ENCODE measurements at places on chromosomes 3 and 15.

DNA sequence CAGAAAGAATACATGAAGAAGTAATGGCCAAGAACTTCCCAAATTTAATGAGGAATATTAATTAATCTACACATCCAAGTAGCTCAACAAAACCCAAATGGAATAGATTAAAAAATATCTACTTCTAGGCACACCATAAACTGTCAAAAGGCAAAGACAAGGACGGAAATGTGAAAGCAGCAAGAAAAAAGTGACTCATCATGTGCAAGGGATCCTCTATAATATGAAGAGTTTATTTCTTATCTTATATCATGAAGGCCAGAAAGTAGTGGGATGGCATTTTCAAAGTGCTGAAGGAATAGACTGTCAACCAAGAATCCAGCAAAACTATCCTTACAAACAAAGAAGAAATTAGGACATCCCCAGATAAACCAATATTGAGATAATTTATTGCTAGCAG is 73.9 kb upstream of the PRICKLE2 start:
- no peak for DNase-seq

GRCh38 chr3:53780806-53781205 is 65.4 kb downstream of the CHDH start:
- DNase-seq, result no peak

GRCh38 chr15:60469893-60470641 is 8.9 kb downstream of the ICE2 start:
- no peak for DNase-seq

DNA sequence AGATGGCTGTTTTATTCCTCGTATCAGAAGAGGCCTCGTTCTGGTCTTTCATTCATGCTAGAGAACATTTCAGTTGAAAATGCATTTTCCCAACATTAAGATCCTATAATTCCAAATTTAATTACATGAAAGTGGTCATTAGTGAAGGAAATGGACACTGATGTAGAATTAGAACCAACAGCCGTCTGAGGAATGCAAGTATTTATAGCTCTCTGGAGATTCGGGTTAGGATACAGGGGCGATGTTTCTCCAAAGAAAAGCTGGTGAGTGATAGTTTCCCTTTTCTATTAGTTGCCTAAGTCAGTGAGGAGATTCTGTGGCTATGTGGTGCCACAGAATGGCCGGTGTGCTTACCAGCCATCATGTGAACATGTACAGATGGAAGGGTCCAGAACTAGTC is 109.0 kb upstream of the IL12A start:
- no peak for DNase-seq

- DNase-seq, result no peak
Observed at GRCh38 chr3:145022447-145022846, 1050.8 kb downstream of the DIPK2A start.

DNA sequence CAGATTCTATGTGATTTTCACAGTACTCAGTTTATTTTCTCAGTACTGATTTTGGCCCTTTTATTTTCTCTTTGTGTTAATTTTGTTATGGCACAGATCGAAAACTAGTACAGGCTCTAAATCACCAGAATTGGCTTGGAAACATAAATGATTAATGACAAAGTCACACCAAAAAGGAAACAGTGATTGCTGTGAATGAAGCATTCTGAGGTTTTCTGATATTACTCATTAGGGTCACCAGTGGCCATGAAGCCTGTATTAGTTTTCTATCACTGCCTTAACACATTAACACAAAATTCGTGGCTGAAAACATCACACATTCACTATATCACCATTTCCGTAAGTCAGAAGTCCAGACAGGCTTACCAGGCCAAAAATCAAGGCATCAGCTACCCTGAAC is 343.0 kb upstream of the THRB start:
- no peak for DNase-seq

DNA sequence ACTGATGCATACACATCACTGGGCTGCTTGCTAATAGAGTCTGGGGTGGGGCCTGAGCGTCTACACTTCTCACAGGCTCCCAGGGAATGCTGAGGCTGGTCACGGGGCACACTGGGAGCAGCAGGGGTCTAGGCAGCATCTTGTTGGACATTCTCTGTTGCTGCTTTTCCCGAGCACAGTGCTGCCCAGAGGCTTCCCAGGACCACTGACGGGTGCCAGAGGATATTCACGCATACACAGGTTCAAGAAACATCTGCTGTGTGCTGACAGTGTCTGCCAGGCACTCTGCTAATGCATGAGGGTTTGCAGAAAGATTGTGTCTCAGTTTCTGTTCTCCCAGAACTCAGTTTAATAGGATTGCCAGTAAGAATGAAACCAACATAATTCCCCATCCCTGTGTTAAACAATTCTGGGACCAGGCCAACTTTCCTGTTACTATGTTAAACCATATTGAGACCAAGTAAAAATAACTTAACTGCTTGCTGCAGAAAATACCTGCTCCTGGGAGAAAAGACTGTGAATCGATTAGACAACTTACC is 23.9 kb upstream of the BCL2L10 start:
- DNase-seq, result no peak

- DNase-seq, result no peak
Observed at GRCh38 chr3:53226142-53226840, 29.5 kb downstream of the TKT start.

DNA sequence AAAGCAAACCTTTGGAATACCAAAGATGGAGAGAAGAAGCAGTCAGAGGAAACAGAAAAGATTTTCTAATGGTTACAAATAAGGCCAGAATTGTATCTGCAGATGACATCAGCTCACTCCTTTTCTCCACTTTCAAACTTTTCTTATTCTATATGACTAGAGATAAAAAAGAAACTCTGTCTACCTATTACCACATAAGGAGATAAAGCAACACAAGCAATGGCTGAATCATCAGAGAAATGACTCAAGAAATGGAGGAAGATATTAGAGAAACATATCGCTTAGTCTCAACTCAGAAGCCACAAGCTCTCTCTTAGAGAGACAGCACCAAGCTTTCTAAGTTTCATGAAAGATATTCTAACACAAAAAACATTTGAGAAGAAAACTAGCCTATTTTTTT is 784.0 kb downstream of the ZPLD1 start:
- DNase-seq, result no peak

DNA sequence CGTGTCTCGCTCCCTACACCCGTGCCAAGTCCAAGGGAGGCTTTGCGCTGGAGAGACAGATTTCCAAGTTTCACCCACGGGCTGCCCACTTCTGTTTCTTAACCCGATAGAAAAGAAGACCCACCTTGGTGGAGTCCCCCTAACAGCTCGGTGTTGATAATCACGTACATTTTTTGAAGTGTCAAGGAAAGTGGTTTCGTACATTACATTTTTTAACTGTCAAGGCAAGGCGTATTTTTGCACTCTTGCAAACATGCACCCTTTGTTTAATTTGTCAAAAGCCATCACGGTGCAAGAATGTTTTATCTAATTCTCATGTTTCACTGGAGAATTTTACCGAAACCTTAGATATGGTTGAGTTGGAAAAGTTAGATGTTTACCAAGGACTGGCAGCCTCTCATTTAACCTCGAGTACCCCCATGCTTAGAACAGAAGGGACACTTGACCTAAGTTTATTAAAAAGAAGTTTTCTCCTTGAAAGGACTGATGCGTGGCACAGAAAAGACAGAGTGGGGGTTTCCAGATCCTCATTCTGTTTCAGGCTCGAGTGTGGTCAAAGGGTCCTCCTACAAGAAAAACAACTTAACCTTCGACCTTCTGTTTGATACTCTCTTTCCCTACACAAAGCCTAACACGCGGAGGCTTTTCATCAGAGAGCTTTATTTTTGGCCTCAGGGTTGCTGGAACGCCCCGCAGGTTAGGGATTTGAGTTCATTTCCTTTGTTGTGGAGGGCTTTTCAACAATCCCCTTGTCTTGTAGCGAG is 882 bp downstream of the GXYLT2 start:
- no peak for DNase-seq

DNA sequence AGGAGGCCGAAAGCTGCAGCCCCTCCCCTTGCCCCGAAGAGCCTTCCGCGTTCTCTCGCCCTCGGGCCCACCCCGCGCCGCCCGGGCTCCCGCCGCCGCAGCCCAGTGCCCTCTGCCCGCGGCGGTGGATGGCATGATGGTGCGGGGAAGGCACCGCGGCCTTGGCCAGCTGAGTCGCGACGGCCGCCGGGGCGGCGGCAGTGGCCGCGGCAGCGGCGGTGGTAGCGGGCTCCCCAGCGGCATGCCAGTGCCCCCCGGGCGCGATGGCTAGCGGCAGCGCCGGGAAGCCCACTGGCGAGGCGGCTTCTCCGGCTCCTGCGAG is 1.2 kb downstream of the TLNRD1 start:
- DNase-seq, result no peak

DNA sequence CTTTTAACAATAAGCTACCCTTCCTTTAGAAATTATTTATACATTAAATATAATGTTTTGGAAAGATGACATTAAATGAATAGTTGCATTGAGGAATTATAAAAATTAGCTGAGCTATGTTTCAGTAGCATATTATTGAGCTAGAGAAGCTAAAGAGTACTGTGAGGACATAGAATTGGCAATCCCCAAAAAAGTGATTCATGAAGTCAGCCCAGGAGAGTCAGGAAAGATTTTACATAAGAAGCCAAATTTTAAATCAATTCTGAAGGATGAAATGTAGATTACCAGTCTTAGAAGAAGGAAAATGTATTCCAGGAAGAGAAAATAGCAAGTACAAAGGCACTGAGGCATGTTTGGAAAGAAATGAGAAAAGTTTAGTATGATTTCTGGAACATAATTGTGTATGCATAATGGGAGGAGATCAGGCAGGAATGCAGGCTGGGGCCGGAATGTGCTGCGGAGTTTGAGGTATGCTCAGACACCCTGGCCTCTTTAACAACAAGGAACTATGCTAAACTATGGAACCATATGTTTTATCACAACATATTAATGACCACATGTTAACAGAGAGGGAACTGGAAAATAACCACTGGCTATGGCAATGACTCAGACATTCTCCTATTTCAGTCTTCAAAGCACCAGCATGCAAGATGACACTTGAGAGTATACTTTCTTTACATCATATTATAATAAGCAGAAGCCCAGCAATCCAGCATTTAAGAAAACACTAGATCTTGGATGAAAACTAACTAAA is 103.3 kb upstream of the COL8A1 start:
- no peak for DNase-seq

DNA sequence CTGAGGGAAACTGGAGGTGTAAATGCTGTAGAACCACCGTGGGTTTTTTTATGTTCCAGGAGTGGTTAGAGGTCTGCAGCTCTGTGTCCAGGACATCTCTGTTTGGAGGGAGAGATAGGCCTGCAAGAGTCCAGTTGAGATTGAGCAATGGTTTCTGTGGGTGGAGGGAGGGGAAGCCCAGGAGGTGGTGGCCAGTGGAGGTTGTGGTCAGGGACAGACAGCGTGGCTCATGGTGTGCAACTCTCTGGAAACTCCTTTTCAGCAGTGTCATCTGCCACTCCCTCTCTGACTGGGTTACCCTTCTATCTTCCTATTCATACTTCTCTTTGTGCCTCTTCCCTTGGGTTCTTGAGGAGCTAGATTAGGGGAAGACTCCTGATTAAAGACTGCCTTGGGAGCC is 9.6 kb downstream of the XCR1 start:
- DNase-seq, result no peak
